GM06990 (cell line): ENCODE measurements at places on chromosomes 3 and 15.

DNA sequence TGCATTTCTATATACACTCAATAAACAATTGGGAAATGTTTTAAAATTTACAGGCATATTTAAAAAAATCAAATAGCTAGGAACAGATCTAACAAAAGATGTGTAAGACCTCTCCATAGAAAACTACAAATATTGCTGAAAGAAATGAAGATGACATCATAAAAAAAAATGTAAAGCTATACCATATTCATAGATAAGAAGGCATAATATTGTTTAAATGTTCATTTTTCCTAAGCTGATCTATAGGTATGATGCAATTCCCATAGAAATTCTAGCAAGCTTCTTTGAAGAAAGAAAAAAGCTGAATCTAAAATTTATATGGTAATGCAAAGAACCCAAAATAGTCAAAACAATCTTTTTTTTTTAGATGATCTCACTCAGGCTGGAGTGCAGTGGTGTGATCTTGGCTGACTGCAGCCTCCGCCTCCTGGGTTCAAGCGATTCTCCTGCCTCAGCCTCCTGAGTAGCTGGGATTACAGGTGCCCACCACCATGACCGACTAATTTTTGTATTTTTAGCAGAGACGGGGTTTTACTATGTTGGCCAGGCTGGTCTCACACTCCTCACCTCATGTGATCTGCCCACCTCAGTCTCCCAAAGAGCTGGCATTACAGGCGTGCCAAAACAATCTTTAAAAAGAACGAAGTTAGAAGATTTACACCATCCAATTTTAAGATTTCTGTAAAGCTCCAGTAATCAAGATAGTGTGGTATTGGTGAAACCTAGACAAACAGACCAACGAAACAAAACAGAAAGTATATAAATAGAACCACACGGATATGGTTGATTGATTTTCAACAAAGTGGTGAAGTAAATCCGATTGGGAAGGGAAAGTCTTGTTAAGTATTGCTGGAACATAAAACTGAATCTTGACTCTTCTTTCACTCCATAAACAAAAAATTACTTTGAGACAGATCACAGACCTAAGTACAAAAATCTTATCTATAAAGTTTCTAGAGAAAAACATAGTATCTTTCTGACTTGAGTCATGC lies 6.3 kb upstream of the BHLHE40 start:
- peak; percentile 71 for DNase-seq

GRCh38 chr3:707041-707440 lies 385.8 kb upstream of the CNTN6 start:
- no peak for DNase-seq

DNA sequence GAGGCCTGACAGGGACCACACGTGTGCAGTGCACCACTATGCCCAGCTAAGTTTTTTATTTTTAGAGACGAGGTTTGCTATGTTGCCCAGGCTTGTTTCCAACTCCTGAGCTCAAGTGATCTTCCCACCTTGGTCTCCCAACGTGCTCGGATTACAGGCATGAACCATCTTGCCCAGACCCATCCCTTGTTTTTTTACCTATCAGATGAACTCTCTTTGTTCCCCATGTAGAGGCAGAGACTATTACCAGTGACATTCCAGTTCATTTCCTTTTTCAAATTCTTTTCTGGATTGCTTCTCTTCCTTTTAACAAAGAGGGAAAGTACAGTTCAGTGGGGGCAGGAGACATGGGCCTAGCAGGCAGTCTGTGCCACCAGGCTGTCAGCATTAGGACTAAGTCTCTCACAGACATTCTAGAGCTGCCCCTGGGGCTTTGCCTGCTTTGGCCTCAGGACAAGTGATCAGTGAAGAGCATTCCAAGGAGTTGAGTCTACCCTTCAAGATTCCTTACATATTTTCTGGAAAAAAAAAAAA lies 103.5 kb upstream of the SLC7A14 start:
- DNase-seq = no peak

DNA sequence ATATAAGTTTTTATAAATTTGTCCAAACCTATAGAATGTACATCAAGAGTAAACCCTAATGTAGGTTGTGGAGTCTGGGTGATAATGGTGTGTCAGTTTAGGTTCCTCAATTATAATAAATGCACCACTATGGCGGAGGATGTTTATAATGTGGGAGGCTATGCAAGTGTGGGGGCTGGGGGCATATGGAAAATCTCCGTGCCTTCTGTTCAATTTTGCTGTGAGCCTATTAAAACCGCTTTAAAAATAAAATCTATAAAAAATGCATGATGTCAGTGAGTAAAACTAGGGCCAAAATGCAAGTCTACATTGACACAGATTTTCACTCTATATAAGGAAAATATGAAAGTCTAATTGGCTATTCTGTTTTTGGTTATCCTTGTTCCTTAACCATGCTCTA lies 774.9 kb upstream of the ALCAM start:
- no peak for DNase-seq

- DNase-seq = no peak
These were observed 3.1 kb downstream of the CCDC9B start for GRCh38 chr15:40337597-40337996.

- DNase-seq = no peak
These were observed 533.5 kb downstream of the NAALADL2 start for GRCh38 chr3:175392653-175393052.

DNA sequence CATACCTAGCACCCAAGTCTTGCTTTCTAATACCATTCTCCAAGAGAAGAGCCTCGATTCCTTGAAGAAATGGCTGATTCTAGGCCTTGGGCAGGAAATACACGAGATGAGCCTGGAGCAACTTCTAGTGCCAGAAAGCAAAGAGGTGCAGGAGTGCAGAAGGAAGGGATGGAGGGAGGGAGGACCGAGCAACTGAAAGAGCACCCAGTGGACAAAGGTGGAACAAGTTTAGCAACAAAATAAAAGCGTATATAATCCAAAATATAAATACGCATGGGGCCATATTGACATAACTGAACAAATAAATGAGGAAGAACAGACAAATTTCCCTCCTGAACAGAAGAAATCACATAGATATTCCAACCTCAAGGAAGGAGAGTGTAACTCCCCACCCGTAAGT lies 34.4 kb downstream of the CHSY1 start:
- no peak for DNase-seq

DNA sequence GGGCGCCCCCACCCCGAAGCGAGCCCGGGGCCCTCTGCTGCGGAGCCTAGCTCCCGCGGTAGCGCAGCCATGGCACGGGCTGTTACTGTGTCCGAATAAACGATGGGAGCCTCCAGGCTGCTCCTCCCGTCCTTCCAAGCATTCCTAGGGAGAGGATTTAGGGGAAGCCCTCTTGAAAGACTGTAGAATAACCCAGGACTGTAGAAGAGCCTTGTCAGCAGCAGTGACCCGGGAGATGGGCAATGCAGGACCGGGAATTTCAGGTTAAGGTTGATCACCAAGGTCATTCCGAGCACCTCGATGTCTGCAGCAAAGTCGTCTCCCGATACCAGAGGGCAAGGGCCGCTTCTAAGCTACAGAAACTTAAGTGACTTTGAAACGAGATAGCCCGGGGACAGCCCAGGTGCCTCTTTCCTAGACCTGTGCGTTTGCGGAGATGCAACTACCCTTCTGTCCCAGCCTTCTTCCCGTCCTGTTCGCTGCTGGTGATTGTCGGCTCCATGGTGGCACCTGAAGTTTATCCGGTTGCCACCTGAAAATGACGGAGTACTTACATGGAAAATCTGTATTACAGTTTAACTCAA lies 753 bp upstream of the MYO5A start:
- no peak for DNase-seq

GRCh38 chr3:21573291-21573690 lies 177.7 kb downstream of the ZNF385D start:
- no peak for DNase-seq

DNA sequence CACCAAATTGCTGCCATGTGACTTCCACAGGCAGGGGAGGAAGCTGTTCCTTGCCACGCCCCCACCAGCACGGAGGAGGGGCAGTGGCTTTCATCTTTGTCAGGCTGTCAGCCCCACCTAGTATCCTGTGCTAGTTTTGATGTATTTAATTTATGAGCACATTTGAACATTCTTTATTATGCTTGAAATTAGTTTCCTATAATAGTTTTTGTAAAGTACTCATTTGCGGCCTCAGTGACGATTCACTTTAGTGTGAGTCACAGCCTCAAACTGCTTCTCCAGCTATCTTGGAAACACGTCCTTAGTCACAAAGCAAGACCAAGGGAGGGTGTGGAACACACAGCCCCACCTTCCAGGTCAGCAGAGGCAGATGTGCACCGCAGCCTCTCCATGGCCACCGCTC lies 239.9 kb upstream of the ATP10A start:
- DNase-seq = no peak

- DNase-seq = no peak
These were observed 41.5 kb downstream of the CP start for GRCh38 chr3:149180057-149180573.

DNA sequence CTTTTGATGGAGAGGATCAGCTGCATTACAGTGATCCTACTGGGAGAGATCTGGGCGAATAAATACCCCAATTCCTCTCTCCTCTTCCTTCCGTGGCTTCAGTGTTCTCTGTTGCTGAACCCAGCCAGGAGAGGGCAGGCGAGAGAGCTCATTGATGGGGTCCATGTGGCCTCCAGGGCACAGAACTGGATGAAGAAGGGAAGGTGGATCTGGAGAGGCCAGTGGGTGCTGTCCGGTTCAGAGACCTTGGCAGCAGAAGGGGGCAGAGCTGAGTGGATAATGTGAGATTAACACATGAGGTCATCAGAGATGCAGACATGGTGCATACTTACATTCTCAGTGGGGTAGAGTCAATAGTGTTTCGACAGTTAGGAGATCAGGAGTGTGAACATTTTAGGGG lies 193.6 kb downstream of the CLSTN2 start:
- DNase-seq = peak; percentile 13

GRCh38 chr3:45864760-45865519 lies 21.4 kb upstream of the CCR9 start:
- DNase-seq = peak; percentile 75
